Fibroblast of skin of left quadriceps (primary cell): ENCODE measurements at places on chromosomes 2 and 18.

- DNase-seq = no peak
These were observed 76.6 kb downstream of the CPO start for GRCh38 chr2:207015901-207016300.

- no peak for DNase-seq
These were observed 1044.1 kb upstream of the ZEB2 start for GRCh38 chr2:145563741-145564615.

- no peak for DNase-seq
These were observed 723 bp upstream of the MBD1 start for GRCh38 chr18:50281972-50282520.

- no peak for DNase-seq
These were observed 29.7 kb upstream of the NOSTRIN start for GRCh38 chr2:168772704-168773103.

- no peak for DNase-seq
These were observed 2.0 kb downstream of the DLX1 start for GRCh38 chr2:172087207-172087779.

GRCh38 chr2:37020212-37020886 is 54.0 kb upstream of the STRN start:
- DNase-seq = peak; percentile 61

DNA sequence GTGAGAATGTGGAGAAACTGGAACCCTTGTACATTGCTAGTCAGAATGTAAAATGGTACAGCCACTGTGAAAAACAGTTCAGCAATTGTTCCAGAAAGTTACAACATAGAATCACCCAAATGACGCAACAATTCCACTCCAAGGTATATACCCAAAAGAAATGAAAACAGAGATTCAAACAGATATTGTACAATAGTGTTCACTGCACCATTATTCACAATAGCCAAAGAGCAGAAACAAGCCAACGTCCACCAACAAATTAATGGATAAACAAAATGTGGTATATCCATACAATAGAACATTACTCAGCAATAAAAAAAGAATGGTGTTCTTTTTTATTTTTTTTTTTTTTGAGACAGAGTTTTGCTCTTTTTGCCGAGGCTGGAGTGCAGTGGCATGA is 10.9 kb downstream of the CLASP1 start:
- DNase-seq = no peak

DNA sequence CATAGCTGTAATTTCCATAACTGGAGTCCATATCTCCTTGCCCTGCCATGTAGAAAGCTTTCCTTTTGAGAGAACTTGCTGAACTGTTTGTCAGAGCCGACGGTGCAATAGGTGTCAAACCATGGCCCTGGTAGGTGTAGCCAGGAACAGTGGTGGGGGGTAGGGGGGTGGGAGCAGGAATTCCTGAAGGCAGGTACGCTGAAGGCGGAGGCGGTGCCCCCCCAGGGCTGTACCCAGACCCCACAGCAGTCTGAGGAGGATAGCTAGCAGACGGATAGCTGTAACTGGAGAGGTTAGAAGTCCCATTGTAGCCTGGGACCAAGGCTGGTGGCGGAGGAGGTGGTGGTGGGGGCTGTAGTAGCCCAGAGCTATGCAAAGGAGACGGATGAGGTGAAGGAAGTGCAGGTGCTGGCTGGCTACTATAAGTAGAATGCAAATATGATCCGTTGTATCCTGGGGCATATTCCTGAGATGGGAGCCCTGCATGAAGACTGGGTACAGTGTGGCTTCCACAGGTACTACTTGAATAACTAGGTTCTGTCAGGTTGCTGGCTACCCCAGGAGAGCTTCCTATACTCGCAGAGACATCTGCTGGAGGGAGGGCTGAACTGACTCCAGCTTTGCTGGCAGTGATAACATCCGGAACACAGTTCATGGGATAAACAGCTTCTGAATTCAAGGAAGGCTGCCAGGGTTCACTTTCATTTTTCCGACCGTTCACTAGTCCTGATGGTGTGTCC is 124.8 kb downstream of the FIGN start:
- no peak for DNase-seq

DNA sequence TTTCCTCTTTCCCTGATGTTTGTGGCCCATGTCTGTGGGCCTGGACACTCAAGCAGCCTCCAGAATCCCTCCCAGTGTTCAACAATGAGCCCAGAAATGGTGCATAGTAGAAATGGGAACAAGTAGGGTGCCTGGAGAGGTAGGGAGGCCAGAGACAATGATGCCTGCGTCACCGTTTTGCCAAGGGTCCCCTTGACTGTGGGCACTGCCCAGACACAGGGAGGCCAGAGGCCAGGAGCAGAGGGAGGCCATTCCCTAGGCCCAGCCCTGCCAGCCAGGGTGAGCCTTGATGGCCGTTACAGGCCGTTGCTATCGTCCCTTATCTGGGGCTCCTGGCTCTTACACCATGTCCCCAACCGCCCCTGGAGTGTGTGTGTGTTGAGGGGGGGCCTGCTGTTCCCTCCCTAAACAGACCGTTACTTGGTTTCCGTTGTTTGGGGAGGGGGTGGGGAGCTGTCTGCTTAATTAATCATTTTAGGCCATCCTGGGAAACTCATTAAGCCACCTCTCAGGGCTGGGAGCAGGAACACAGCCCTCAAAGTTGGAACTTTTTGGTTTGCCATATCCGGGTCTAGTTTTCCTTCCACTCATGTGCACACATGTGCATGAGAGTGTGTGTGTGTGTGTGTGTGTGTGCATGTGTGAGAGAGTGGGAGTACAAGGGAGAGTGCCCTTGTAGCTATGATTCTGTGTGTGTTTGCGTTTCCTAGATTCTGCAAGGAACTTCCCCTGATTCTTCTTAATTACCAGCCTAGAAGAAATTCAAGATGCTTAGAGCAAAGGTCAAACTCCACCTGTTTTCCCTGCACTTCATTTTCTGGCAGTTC is 135.2 kb upstream of the HAAO start:
- DNase-seq = no peak

DNA sequence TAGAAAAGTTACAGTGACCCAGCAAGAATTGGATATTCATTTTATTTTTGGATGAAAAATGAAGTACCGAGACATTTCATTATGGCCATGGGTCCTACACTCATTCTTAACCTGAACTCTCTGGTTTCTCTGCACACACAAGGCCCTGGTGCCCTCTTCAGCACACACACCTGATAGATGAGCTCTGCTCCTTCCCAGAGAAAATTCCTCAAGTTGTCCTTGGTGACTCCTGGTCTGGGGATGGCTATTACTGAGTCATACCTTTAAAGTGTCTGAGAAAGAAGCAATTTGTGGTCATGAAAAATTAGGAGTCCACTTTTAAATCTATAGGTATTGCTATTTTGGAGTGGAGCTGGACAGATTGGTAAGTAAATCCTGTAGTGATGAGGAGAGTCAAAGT is 311.5 kb downstream of the CDH2 start:
- DNase-seq = no peak

DNA sequence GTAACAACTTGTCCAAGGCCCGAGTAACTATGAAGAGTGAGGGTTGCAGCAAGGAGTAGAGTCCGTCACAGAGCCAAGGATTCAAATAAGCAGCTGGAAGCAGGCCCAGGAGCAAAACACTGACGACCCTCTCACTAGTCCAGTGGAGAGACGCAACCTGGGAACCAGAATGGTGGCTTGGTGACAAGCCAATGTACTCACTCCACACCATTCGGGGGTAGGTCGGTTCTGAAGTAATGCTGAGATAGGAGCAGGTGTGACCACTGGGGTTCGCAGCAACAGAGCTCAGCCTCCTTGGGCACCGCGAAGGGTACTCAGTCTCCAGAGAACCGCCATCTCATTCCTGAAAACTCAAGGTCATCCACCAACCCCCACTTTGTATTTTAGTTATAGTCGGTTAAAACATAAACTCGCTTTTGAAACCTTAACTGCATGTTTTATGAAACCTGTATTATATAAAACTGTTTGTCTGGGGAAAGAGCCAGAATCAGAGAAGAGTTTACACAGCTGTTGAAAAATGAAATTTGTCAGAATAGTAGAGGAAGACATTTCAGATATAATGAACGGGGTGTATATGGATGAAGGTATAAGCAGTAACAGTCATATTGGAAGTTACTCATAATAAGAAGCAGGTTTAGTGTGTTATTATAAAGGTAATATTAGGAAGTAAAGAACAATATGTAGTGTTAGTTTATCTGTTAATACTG is 8.6 kb downstream of the ANKRD62 start:
- DNase-seq = no peak

GRCh38 chr18:21684731-21685130 is 19.8 kb downstream of the ABHD3 start:
- DNase-seq = no peak

DNA sequence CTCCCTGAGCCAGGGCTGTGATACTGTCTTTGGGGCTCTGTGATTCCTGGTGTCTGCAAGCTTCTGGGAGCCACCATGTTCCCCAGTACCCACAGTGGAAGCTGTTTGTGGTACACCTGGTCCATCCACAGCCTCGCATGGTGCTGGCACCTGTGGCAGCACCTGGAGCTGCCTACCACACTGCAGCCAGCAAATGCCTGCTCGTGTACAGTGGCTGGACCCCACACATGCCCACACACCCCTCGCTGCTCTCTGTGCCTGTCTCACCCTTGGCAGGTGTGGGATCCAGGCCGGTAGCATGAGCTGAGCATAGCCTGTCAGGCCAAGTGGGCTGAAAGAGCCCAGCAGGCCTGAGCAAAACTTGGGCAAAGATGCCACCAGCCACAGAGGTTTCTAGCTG is 41.8 kb upstream of the CSRNP3 start:
- DNase-seq = no peak

GRCh38 chr18:40810372-40810771 is 1144.7 kb upstream of the PIK3C3 start:
- no peak for DNase-seq

DNA sequence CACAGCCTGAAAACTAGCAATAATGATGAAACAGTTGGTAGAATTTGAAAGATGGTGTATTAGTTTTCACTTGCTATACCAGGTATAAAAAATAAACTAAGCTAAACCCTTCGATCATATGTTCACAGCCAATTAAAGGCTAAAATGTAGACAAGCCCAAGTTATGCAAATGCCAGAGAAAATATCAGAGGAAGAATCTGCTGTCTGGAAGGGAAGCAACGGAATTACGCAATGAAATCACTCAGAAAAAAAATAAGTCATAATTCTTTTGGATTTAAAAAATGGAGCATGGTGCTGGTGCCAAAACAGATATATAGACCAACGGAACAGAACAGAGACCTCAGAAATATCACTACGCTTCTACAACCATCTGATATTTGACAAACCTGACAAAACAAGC is 108.3 kb downstream of the ARL4C start:
- DNase-seq = peak; percentile 19

DNA sequence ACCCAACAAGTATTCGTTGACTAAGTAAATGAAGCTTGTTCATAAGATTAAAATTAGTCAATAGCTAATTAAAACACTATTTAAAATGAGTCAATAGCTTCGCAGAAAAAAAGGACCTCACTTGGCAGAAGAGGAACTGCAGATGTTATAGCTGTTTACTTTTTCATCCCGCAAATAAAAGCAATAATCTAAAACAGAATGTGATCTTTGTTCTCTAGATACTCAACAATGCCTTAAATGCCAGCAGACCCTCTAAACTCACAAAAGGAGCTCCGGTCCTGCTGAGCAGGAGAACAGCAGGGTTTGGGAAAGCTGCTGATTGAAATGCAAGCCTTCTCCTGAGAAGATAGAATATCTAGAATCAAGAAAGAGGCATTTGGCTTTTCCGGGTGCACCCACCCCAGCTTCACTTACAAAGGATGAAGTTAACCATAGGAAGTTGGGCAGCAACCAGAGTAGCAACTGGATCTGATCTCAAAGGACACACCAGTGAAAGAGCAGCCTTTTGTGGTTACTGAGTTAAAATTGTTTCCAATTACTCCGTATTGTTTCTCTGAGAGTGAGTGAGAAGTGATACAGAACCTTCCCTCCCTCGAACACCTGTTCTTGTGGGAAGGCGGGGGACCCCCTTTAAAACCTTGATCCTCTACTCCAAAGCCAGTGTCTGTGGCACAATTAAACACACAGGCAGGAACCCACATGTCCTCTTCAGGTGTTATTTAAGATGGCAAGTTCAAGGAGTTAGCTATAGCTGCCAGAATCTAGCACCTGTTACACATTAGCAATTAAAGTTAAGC is 6.8 kb downstream of the CCBE1 start:
- DNase-seq = no peak

GRCh38 chr2:176370467-176371171 is 101.4 kb downstream of the MTX2 start:
- no peak for DNase-seq
